Chondrocyte (in vitro differentiated cells): ENCODE measurements at places on chromosomes 1 and 21. TPM values are rescaled to one million over a fixed set of nuclear protein-coding genes. Genes with fewer than 3 reads are reported as not detected.

DNA sequence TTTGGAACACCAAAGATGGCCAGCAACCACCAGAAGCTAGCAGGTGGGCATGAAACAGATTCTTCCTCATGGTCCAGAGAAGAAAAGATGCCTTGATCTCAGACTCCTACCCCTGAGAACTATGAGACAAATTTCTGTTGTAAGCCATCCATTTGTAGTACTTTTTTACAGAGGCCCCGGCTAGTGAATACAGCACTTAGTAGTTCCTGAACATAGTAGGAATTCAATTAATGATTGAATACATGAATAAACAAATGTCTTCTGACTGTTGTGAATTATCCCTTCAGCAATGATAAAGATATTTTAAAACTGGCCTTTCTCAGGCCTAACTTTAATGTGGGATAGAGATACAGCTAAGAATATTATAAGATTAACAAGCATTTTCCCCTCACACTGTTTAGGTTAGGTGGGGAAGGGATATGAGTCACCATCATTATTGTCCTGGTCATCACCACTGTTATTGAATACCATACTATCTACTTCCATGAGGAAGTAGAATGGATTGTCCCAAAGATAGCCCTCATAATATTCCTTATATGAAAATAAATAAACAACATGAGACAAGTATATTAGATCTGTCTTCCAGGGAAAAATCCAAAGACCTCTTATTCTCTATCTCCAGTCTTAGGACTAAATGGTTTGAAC lies 51.4 kb downstream of the ADCY10 start:
- no peak for DNase-seq

DNA sequence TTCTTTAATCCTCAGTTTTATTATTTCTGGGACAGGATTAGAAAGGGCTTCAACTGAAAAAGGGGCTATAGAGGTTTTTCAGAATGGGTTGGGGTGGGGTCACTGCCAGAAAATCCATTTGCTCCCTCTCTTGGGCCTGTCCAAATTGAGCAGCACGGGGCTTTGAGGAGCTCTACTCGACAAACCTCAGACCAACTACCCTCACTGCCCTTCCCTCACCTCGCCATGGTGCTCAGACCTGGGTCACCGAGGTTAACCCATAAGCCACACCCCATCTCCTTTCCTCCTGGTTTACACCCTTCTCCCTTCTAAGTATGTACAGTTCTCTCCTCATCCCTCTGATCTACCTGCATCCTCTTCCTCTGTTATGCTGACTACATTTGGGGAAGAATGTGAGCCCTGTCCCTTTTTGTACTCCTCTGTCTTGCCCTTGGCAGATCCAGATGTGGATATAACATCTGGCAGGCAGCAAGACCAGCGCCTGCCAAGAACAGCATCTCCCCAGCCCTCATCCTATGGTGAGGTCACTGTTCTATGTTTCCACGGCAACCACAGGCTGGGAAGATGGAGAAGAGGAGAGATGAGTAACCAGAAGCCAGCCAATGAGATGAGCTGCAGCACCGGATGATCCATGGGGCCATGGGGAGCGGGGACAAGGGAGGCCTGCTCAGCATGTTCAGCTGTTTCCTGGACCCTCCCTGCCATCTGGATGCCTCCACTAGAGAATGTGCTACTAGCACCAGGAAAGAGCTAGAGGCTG lies 3.7 kb upstream of the FABP3 start:
- DNase-seq: no peak

- peak; percentile 87 for DNase-seq
These were observed 117.7 kb downstream of the TPTE start for GRCh38 chr21:10639123-10639522.

- DNase-seq: no peak
These were observed 1.3 kb upstream of the SLC26A9 start for GRCh38 chr1:205944525-205944924.

- no peak for DNase-seq
These were observed 21.7 kb upstream of the SHCBP1L start for GRCh38 chr1:182974506-182975191.

BSDC1 gene
- total RNA-seq: 56.6 to 67.0 TPM (median 57.6 TPM) in 3 replicates

CD164L2 gene
- total RNA-seq: not detected in 3 replicates

DNA sequence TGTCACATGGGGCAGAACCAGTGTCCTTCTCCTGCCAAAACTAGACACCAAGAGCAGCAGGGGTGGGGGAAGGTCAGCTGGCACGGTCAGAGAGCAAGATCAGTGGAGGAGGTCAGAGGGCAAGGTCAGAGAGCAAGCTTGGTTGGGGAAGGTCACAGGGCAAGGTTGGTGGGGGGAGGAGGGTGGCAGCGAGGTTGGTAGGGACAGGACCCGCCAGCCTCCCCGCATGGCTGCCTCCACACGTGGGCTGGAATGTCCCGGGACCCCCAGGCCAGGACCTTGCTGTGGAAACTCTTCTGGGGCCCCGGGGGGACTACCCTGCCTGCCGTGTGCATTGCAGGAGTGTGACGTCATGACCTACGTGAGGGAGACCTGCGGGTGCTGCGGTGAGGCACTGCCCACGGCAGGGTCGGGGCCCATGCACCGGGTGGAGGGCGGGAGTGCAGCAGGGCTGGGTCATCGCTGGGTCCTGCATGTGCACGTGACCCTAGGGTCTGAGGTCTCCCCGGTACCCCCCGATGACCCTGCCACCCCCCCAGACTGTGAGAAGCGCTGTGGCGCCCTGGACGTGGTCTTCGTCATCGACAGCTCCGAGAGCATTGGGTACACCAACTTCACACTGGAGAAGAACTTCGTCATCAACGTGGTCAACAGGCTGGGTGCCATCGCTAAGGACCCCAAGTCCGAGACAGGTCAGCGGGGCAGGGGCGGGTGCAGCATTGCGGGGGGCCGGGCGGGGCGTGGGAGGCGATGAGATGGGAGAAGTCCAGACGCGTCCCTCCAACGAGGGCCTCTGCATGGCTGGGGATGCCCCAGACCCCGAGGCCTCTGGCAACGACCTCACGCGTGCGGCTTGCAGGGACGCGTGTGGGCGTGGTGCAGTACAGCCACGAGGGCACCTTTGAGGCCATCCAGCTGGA lies 27.3 kb downstream of the COL6A2 start:
- peak; percentile 89 for DNase-seq

- no peak for DNase-seq
These were observed 558.4 kb downstream of the LMO4 start for GRCh38 chr1:87887100-87887499.

ATP1A4 gene
- total RNA-seq: not detected in 3 replicates

RGS21 gene
- total RNA-seq: not detected in 3 replicates

SERTAD4 gene
- 39.1 to 71.7 TPM (median 43.5 TPM) in 3 replicates for total RNA-seq
